ENCODE measurements at places on chromosomes 3 and 15.

- DNase-seq = no peak
Measured at GRCh38 chr3:126104742-126105605, 21.1 kb upstream of the SLC41A3 start.

- DNase-seq = no peak
Measured at GRCh38 chr3:66106788-66107187, 68.1 kb upstream of the MAGI1 start.

GRCh38 chr15:77844798-77845446, 212.2 kb upstream of the LINGO1 start:
- DNase-seq = no peak

GRCh38 chr3:114447545-114447944, 153.7 kb downstream of the TIGIT start:
- no peak for DNase-seq

DNA sequence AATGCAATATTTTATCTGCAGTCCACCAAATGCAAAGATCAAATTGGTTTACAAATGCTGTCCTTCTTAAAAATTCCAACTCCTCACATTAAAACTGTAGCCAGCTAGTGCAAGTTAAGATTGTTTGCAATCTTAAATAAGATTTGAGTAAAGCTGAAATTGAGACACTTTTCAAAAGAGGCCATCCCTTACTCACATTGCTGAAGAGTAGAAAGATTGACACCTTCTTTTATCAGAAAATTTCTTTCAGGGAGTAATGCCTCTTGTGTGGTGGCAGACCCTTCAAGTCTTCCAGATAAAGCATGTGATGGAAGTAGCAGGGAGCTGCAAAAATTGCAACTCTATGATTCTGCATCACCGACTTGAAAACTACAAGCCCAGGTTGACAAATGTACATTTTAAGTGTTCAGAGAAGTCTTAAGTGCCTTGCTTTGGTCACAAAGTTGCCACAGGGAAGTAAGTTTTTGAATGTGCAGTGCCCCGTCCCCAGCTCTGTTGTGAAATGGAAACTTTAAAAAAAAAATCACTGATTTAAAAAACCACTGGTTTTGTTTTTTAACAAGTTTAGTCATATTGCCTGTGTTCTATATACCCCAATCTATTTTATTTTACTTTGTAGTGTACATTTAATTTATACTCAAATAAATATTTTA, 12.6 kb downstream of the CD86 start:
- DNase-seq = no peak

GRCh38 chr3:6994081-6994668, 133.3 kb downstream of the GRM7 start:
- no peak for DNase-seq

- DNase-seq = no peak
Measured at GRCh38 chr3:165103616-165104015, 25.3 kb upstream of the SI start.

DNA sequence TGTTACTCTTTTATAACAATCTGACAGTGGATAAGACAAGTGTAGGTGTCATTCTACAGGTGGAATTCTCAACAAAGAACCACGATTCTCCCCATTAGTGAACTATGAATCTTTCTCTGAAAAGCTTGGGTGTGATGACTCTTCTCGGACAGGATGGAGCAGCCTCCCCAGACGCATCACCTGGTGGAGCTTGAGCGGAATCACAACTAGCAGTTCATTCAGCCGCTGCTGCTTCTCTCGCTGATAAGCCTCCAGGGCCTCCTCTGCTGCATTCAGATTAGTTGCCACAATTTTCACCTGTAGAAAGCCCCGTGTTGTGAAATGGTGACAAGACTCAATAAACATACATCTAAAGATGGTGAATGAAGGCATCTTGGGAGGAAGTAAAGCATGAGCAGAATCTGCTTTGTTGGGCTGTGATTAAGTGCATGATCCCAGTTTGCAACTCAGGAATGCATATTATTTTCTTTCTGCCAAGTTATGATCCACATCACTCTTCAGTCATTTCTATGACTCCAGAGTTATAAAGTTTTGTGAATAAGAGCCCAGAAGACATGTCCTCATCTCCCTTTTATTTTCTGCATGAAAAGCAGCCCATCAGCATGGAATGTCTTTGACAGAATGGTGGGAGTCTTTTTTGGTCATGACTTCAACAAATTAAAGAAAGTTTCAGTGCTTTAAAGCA, 93.6 kb downstream of the BOC start:
- no peak for DNase-seq

- no peak for DNase-seq
Measured at GRCh38 chr15:37900326-37901221, 33.9 kb upstream of the TMCO5A start.

DNA sequence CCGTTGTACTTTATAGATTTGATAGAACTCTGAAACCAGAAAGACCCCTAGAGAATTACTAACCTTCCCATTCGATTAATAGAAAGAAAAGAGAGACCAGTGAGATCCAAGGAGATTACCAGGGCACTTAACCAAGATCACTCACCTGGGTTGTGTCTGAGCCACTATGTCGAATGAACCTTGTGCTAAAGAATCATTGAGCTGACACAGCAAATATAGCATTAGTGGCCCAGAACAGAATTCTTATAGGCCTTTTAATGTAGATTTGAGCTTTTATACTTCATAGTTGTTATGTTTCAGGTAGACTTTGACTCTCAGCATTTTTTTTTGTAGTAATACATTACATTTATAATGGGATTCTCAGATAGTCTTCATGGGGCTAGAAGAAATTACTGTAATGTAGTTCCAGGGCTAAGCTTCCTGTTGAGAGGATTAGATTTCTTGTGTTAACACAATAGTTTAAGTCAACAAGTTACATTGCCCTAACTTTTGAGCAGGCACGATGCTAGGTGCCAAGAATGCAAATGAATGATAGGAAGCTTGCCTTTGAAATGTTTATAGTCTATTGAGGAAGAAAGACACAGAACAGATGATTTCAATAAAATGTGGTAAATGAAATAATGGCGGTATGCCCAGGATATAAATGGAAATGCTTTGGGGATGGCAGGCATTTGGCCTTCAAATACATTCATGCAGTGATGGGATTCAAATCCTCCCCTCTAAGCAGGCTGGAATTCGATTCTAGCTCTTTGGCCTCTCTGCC, 24.4 kb upstream of the ABHD10 start:
- DNase-seq = no peak

- no peak for DNase-seq
Measured at GRCh38 chr3:47794544-47794943, 8.4 kb upstream of the DHX30 start.

GRCh38 chr3:99712291-99712954, 74.0 kb downstream of the COL8A1 start:
- DNase-seq = no peak

GRCh38 chr15:48385031-48385830, 54.0 kb downstream of the DUT start:
- DNase-seq = no peak
